ENCODE measurements at places on chromosomes 5 and 9. TPM values are rescaled to one million over a fixed set of nuclear protein-coding genes. Genes with fewer than 3 reads are reported as not detected.

- H3K4me3 ChIP-seq: no peak overlapping the region
- no peaks in the 10 kb centered on the region for H3K36me3 ChIP-seq
- no peak for DNase-seq
- no peak overlapping the region for H3K27ac ChIP-seq
- no peaks in the 10 kb centered on the region for H3K27me3 ChIP-seq
These were observed 112.4 kb downstream of the SSBP2 start for GRCh38 chr5:81638471-81638870.

- H3K36me3 ChIP-seq: no peaks in the 10 kb centered on the region
- H3K27ac ChIP-seq: no peak overlapping the region
- H3K4me3 ChIP-seq: no peak overlapping the region
These were observed 2.2 kb upstream of the GZMK start for GRCh38 chr5:55021821-55022220.

Gene ZNF366
- total RNA-seq: not detected

- DNase-seq: no peak
- H3K27me3 ChIP-seq: no peaks in the 10 kb centered on the region
- no peak overlapping the region for H3K4me3 ChIP-seq
- H3K36me3 ChIP-seq: no peaks in the 10 kb centered on the region
These were observed 843.9 kb upstream of the DMAC1 start for GRCh38 chr9:8643464-8643863.

Gene PDLIM4
- 52.2 TPM for total RNA-seq

- H3K27me3 ChIP-seq: no peaks in the 10 kb centered on the region
- H3K27ac ChIP-seq: peak overlapping the region; percentile 76
- H3K4me1 ChIP-seq: peaks cover 55% of the 10 kb centered on the region
- H3K4me3 ChIP-seq: peak overlapping the region; percentile 1
These were observed 76.8 kb downstream of the STK10 start for GRCh38 chr5:172110921-172111851.

Gene LRRC19
- total RNA-seq: not detected

- H3K4me3 ChIP-seq: no peak overlapping the region
- H3K36me3 ChIP-seq: no peaks in the 10 kb centered on the region
- H3K27ac ChIP-seq: peak overlapping the region; percentile 47
- H3K27me3 ChIP-seq: no peaks in the 10 kb centered on the region
These were observed 40.5 kb downstream of the ALG2 start for GRCh38 chr9:99181206-99181605.

Gene AK8
- 0.13 TPM for total RNA-seq

All from SJSA1 (cell line).